EH (cell line): ENCODE measurements at places on chromosomes 2 and 18.

GRCh38 chr18:43877616-43878321 lies 600.5 kb upstream of the SYT4 start:
- no peak for DNase-seq

- peak; percentile 69 for DNase-seq
These were observed 155.9 kb downstream of the ESCO1 start for GRCh38 chr18:21444465-21445212.

- no peak for DNase-seq
These were observed 211.9 kb downstream of the STK39 start for GRCh38 chr2:168035458-168035857.

GRCh38 chr2:204143216-204144014 lies 206.9 kb downstream of the ICOS start:
- DNase-seq: no peak

DNA sequence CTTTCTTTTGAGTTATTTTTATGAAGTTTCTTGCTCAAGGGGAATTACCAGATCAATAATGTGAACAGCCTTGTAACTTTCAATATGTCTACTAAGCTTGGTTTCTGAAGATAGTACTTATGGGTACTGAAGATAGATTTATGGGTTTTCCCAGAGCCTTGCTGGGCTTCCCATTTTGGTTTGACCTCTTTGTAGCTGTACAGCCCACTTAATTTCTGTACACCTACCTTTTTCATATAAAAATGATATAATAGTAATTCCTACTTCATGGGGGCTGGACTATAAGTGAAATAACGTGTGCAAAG lies 22.2 kb downstream of the IL1R2 start:
- DNase-seq: no peak

- DNase-seq: peak; percentile 2
These were observed 36.0 kb upstream of the TTC27 start for GRCh38 chr2:32591669-32592463.

GRCh38 chr18:62523631-62524439 lies 1.0 kb downstream of the ZCCHC2 start:
- peak; percentile 54 for DNase-seq

DNA sequence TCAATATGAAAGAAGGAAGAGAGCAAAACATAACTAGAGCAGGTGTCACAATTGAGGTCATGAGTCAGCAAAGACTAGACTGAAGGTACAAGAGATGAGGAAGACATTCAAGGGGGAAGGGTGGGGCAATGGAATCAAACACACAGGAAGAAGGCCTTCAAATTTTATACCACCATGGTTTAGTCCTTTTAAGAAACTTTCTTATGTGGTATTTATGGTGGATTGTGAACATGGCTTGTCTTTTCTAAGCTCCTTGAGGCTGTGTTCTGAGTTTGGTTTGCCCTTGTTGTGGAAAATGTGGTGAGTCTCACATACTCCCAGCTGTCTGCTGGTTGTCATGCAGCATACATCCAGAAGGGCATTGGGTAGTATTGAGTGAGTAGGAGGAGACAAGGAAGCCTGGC lies 62.1 kb downstream of the NABP1 start:
- no peak for DNase-seq

DNA sequence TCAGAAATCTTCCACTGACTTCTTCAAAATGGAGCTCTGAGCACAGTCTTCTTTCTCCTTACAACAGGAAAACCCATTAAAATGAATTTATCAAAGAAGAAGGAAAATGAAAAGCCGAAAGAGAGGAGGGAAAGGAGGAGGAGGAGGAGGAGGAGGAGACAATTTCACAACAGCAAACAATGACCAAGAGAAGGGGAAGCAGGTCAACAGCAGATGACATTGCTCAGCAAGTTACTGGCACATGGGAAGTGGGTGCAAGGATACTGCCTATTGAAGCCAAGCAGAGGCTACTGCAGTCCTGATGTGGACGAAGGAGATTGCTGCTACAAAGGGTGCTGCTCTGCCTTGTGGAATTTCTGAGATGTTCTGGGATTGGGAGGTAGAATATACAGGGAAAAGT lies 268.2 kb upstream of the FBXO11 start:
- DNase-seq: peak; percentile 5

- peak; percentile 58 for DNase-seq
These were observed 78.3 kb upstream of the FZD5 start for GRCh38 chr2:207847807-207848544.

DNA sequence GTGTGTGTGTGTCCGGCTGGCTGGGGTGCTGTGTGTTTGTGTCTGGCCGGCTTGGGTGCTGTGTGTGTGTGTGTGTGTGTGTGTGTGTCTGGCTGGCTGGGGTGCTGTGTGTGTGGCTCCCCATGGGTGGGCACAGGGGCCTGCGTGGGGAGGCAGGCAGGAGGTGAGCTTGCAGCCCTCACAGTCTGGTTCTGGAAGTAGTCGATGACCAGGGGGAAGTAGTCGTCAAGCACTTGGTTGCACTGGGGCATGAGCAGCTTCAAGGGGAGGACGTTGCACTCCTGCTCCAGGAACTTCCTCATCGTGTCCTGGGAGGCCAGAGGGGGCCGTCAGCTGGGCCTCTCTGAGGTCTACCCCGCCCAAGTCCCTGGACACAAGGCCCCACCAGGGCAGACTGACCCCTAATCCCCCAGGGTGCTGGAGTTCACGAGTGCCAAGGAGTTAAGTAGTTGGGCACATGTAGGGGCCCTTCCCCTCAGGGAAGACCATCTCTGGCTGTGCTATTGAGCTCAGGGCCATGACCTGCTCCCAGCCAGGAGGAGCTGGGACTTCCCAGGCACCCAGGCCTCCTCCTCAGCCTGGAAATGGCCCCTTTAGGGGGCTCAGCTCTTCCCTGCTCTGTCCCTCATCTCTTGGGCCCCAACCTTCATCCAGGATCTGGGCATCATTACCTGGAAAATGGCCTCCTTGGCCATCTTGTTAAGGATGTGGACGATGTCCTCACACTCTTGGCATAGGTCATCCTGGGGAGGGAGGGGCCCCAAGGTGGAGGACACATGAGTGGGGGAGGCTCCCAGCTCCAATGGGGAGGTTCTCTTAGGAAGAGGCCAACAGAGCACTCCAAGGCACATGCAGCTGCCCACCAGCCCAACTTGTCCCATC lies 1.3 kb downstream of the SFTPB start:
- DNase-seq: no peak

GRCh38 chr2:240643093-240643810 lies 18.0 kb downstream of the GPR35 start:
- DNase-seq: no peak

DNA sequence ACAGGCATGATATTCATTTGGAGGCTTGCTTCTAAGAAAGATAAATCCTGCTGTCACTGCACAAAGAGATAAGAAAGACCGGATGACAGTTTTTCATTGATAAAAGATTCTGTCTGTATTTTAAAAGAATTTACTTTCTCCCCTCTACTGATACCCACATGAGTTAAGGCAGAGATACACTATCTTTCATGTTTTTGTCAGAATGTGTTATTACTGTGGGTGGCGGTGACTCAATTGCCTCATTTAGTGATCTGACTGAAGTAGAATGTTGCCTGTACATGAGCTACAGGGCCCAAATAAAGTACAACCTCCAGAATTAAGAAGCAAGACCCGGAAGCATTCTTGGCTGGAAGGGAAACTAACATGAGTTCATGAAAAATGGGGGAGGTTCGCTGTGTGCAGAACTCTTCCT lies 480.0 kb downstream of the SLC4A3 start:
- no peak for DNase-seq

GRCh38 chr2:144140891-144141290 lies 379.0 kb downstream of the ZEB2 start:
- DNase-seq: no peak

DNA sequence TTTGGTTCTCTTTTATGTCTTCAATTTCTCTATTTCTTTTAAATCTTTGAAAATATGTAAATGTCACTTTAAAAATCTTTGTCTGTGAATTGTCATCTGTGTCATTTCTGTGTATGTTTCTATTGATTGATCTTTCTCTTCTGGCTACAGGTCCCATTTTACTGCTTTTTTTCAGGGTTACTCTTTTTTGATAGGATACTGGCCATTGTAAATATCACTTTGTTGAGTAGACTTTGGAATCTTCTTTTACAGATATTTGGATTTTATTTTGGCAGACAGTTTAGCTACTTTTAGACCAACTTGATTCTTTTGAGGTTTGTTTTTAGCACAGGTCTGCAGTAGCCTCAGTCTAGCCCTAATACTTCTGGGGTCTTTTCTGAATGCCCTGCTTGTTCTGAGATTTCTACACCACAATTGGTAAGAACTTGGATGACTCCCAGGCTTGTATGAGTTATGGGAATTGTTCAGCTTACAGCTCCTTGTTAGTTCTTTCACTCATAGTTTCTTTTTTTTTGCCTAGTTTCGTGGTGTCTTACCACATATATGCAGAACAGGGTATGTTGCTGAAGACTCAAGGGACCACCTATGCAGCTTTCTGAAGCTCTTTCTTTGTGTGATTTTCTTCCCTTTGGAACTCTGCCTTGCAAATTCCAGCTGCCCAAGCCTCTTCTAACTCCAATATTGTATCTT lies 122.2 kb downstream of the QPCT start:
- no peak for DNase-seq

DNA sequence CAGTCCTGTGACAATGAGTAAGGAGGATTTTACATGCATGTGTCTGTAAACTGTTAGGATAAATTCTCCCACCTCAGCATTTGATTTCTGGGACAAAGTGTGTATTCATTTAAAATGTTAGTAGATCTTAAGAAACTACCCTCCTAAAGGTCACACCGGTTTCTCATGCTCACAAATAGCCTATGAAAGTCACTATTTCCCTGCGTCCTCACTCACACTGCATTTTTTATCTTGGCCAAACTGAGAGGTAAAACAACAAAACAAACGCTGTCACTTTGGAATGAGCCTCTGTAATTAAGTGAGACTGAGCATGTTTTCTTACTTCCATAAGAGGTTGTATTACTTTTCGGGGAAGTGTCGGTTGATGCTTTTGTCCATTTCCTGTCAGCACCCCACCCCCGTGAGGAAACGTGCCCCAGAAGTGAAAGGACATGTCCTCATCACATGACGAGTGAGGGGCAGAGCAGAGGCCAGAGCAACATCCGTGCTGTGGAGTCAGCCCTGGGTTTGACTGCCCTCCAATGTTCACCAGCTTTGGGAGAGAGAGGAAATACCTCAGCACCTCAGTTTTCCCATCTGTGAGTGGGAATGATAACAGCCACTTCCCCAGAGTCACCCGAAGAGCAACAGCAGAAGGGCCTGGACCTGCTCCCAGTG lies 3.1 kb downstream of the GYPC start:
- DNase-seq: peak; percentile 79

GRCh38 chr2:22499082-22499839 lies 885.7 kb upstream of the KLHL29 start:
- no peak for DNase-seq

DNA sequence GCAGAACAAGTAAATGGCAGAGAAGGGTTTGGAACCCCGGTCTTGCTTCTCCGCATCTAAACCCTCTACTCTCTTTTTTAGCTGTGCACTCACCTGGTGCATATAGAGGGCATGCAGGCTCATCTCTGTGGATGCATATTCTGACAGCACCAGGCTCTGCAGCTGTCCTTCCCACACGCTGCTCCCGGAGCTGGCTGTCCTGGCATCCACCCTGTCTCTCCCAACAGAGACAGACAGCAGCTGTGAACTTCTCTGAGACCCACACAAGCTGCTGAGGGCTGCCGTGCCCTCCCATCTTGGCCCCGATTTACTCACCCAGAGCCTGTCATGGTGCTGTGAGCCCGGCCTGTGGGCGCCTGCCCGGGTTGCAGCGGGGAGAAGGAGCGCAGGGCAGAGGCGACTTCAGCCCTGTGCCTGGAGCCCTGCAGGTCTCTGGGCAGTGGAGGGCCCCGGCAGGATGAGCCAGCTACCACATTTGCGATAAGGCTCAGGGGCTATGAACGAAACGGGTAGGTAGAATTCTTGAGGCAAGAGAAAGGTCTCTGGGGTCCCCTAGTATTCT lies 3.3 kb upstream of the ABCB6 start:
- no peak for DNase-seq
